ENCODE measurements at places on chromosomes 5 and 9.

DNA sequence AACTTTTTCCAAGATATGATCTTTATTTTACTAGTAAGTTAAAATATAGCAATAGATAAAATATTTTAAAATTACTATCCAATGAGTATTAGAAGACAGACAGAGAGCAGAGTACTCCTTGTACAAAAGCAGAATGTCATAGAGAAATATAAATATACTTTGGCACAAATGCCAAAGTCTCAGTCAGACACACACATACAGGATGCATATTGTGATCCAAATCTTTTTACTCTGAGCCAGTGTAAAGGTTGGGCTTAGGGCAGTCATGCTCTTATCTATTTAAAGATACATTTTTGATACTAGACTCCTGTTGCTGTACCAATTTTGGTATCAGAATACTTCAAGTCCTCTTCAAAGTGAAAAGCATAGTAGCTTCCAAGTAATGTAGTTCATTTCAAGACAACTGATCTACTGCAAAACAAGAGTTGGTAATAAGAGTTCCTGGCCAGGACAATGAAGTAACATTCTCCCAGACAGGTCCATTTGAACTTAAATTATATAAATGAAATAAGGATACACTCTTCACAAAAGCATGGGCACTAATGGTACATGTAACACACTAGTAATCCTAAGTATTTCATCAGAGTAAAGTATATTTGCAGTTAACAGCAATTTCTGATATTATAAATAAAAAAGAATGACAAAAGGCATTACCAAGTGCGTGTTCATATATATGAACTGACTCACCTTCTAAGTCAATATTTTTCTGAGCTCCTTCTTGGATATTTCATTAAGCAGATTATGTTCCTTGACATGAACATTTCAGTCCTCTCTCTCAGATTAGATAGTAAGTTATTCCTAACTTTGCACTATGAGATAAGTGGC, 10.5 kb downstream of the PFDN1 start:
- no peak for DNase-seq

GRCh38 chr5:172932313-172933017, 26.8 kb upstream of the RPL26L1 start:
- DNase-seq = peak; percentile 44

- no peak for DNase-seq
Measured at GRCh38 chr5:36778336-36778735, 98.2 kb upstream of the NIPBL start.

- DNase-seq = no peak
Measured at GRCh38 chr5:134148986-134149539, 27.7 kb downstream of the SKP1 start.

GRCh38 chr9:77498891-77499290, 149.2 kb downstream of the GNA14 start:
- no peak for DNase-seq

- DNase-seq = no peak
Measured at GRCh38 chr5:8528106-8528505, 659.2 kb downstream of the MTRR start.

- no peak for DNase-seq
Measured at GRCh38 chr9:120621941-120622340, 42.0 kb upstream of the CDK5RAP2 start.

- DNase-seq = no peak
Measured at GRCh38 chr9:73155377-73155776, 3.7 kb downstream of the ANXA1 start.

DNA sequence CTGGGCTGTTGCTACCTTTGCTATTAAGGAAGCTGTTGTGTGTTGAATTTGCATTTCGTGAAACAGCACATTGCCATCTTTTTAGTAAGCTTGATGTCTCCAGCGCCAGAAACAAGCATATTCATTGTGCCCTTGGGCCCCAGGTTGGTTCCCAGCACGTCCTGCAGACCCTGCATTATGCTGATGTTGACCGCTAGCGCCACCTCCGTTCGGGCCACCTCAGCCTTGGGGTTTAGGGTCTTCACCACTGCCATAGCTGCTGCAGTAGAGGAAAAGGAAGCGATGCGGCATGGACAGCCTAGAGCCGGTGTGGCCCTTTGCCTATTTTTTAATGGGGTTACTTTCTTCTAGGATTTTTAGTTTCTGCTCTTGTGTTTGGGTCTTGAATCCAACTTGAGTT, 23.8 kb upstream of the OTULIN start:
- no peak for DNase-seq

GRCh38 chr5:133387621-133388020, 224.7 kb downstream of the FSTL4 start:
- no peak for DNase-seq

- DNase-seq = no peak
Measured at GRCh38 chr5:67283275-67283987, 86.8 kb upstream of the CD180 start.

GRCh38 chr5:125005266-125005665, 258.8 kb upstream of the ZNF608 start:
- no peak for DNase-seq

GRCh38 chr5:81639556-81639955, 111.3 kb downstream of the SSBP2 start:
- no peak for DNase-seq

DNA sequence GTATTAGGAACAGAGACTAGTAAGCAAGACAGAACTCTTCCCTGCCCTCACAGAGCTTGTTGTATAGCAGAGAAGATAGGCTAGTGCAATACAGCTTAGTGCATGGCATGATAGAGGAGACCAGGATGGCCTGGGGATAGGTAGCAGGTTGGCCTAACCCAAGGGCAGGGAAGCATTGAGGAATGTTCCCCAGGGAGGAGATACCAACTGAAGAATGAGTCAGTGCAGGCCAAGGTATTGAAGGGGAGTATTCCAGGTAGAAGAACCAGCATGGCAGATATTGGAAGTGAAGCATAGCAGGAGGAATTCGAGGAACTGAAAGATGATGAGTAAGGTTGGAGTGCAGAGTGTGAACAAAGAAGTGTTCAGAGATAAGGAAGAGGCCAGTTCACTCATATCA, 138.6 kb upstream of the DHFR start:
- DNase-seq = no peak

DNA sequence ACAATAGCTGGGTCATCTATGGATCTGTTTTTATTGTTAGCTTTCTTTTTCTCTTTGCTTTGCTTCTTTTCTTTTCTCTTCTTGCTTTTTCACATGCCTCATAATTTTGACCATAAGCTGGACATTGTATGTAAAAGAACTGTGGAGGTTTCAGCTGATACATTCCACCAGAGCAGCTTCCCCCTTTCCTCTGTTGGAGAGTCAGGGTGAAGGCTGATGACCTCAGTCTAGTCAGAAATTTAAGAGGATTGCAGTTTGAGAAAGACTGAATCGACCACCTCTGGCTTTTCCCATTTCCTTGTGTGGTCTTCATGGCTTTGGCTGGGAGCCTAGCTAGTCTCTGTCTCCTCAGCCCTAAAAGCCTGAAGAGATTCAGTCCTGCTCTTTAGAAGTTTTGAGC, 42.0 kb downstream of the KCNIP1 start:
- no peak for DNase-seq

- no peak for DNase-seq
Measured at GRCh38 chr5:169080448-169080911, 220.5 kb downstream of the SLIT3 start.

DNA sequence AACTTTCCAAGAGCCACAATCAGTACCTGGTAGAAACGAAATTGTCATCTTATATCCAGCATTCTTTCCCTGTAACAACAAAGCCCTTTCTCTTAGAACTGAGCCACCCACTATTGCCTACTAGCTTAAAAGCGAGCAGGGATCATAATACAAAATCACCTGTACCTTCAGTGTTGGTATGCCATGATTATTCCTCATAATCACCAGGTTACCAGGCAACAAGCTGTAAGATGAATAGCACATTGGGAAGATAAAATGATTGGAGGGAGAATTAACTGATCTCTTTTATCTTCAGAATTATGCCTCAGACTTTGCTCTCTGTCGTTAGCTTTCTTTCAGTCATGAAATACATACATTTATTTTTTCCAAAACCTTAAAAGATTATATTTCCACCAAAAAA, 345.6 kb downstream of the PRELID2 start:
- DNase-seq = no peak

DNA sequence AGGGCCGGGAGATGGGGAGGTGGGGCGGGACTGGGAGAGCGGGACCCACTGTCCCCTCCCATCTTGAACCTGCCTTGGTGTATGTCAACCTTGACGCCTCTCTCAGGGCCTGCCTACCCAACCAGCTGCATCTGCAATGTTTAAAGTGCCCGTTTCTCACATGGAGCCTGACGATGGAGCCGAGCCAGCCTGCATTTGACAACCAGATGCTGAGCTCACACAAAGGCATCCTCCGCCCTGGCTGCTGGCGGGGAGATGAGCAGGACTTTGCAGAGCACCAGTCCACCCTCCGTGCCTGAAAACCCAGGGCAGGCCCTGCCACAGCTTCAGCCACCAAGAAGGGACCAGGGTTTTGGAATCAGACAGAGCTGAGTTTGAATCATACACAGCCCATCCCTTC, 141.1 kb upstream of the SMIM23 start:
- no peak for DNase-seq

DNA sequence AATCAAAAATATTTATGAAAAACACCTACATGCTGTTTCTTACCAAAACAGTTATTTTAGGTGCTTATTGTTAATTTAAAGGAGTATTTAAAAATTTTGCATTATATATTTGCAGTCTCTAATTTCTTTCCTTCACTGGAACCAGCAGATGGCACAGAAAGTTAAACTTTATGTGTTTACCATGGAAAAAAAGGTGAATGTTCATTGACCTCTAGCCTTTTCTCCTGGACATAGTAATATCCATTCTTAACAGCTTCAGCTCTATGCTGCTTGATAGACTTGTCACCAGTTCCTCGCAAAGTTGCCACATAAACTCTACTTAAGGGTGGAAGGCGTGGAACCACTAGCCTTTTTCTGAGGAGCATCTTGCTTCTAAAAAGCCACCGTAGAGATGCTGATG, 38.7 kb upstream of the NUDT12 start:
- no peak for DNase-seq

GRCh38 chr5:6404129-6404528, 25.8 kb upstream of the MED10 start:
- DNase-seq = no peak

- DNase-seq = no peak
Measured at GRCh38 chr9:14327036-14327435, 13.1 kb upstream of the NFIB start.

GRCh38 chr5:139687656-139688055, 39.5 kb downstream of the CXXC5 start:
- DNase-seq = no peak

DNA sequence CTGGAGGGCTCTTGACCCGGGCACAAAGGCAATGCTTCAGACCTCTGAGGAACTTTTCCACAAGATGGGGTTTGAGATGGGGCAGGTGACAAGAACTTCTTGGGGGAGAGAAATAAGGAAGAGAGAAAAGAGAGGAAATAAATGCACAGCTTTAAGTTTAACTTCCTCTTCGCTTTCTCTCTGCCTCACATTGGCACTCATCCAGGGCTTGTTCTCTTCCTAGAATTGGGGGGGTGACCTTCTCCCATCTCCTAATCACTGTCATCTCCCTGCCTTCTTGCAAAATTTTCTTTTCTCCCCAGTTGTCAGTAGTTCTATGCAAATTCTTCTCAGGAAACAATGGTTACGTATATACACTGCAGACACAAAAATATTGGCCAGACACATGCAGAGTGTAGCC, 19.1 kb upstream of the ADCY2 start:
- DNase-seq = no peak

- no peak for DNase-seq
Measured at GRCh38 chr5:171023508-171023907, 161.7 kb downstream of the RANBP17 start.

DNA sequence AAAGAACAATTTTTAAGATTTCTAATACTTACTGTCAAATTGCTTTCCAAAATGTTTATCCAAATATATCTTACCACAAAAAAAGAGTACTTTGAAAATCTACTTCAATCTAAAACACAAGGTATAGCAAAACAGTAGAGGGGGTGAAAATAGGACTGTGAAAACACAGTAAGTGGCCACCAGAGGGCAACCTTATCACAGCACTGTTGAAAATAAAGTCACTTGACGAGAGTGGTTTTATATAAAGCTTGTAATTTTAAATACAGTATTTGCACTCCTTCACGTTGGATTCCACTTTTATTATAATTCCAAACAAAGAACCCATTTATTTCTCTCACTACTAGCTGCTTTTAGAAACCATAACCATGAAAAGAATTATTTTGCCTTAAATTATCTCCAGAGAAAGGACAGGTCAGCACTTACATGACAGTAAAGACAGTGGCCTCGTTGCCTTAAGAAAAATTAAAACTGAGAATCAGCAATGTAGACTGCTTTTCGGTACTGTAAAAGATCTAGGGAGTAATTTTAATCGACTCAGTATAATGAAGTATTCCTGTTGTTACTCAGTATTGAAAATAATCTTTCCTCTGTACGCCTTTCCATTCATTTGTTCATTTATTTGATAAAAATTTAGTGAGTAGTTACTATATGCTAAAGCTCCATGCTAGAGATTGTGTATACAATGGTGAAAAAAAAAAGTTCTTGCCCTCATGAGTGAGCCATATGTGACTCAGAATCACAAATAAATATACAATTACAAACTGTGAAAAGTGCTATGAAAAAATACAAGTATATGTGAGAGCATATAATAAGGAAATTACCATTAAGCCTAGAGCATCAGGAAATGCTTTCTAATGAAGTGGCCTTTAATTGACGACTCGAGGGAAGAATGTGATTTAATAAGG, 40.0 kb upstream of the CDK5RAP2 start:
- peak; percentile 35 for DNase-seq

- no peak for DNase-seq
Measured at GRCh38 chr5:160621526-160621925, 199.9 kb downstream of the PTTG1 start.

- no peak for DNase-seq
Measured at GRCh38 chr5:150782850-150783249, 4.3 kb downstream of the SMIM3 start.

GRCh38 chr5:75324791-75325190, 12.2 kb upstream of the HMGCR start:
- no peak for DNase-seq

DNA sequence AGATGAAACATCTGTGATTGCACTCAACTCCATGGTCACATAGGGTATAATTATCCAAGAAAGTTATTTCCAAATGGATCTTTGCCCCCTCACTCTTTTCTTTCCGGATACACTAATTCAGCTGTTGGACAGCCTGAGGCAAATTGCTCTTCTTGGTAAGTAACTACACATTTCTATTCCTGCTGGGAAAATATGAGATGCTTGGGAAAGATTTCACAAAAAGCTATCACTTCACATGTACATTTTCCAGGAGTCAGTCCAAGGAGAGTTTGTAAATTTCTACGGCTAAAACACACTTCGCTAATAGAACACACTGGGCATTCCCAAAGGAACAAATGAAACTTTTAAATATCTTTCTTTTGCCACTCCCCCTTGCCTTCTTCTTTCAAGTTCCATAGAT, 123.0 kb upstream of the GRIA1 start:
- no peak for DNase-seq
